ENCODE measurements at places on chromosomes 13 and 19.

GRCh38 chr13:27171244-27171826 is at the start of gene USP12:
USP12 (minus strand) TSS chr13:27171811; CDS start chr13:27171639, 172 bp downstream.
- DNase-seq: peak; percentile 52

GRCh38 chr19:4369888-4370260 is 26.5 kb downstream of the MPND start:
- DNase-seq: peak; percentile 87

DNA sequence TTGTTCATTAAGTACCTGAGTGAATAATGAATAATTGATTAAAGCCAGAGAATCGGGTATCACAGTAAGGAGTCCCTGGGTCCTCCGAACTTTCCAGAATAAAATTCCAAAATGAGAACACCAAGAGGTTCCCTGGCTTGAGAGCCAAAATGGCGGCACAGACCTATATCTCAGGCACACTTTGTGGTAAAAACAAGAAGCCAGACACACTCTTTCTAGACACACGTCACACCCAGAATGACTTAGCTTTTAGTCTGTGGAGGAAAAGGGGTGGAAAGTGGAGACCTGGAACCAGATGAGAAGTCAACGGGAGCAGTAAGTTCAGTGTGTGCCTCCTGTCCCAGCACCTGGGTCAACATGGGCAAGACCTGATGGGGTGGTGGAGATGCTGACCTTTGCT is 8.4 kb downstream of the ARL11 start:
- DNase-seq: no peak

DNA sequence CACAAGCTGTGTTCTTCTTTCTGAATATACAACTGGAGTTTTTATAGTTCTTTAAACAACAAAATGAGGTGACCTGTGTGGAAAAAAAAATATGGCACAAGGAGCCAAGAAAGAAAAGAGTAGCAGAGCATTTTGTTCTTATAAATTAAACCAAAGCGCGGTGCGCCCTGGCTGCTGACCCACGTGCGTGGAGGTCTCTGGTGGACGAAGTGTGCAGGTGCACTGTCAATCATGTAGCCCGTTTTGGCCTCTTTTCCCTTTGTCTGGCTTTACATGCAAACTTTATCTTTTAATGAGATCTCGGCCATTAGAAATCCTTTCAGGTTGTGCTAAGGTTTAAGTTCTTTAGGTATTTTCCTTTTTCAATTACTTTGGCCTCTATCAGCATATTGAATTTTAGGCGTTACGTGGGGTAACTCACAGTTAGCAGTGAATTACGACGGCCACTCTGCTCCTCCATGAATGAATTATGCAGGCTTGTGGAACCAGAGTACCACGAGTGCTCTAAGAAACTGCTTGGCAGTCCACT is 443.9 kb upstream of the SLC10A2 start:
- no peak for DNase-seq

GRCh38 chr19:46298479-46299003 is 1.7 kb downstream of the HIF3A start:
- DNase-seq: no peak

- no peak for DNase-seq
Measured at GRCh38 chr13:51811046-51811445, 7.1 kb upstream of the DHRS12 start.

GRCh38 chr13:32407854-32408253 is 20.1 kb downstream of the N4BP2L1 start:
- DNase-seq: peak; percentile 21

DNA sequence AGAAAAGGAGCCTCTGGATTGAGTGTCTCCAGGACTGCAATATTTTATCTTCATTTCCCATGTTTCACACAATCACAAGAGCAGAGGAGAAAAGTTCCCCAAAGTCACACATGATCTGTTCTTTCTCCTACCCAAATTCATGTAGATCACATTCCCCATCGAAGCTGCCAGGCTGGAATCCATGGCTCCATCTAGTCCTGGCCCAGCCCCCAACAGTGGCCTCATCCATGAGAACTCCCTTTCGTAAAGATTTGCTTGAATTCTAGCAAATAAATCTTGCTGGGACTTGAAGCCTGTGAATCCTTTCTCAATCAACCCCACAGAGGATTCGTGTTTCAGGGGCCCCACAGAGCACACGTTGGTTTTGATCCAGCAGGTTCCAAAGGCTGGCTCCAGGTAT is 109.5 kb downstream of the COL4A1 start:
- no peak for DNase-seq

DNA sequence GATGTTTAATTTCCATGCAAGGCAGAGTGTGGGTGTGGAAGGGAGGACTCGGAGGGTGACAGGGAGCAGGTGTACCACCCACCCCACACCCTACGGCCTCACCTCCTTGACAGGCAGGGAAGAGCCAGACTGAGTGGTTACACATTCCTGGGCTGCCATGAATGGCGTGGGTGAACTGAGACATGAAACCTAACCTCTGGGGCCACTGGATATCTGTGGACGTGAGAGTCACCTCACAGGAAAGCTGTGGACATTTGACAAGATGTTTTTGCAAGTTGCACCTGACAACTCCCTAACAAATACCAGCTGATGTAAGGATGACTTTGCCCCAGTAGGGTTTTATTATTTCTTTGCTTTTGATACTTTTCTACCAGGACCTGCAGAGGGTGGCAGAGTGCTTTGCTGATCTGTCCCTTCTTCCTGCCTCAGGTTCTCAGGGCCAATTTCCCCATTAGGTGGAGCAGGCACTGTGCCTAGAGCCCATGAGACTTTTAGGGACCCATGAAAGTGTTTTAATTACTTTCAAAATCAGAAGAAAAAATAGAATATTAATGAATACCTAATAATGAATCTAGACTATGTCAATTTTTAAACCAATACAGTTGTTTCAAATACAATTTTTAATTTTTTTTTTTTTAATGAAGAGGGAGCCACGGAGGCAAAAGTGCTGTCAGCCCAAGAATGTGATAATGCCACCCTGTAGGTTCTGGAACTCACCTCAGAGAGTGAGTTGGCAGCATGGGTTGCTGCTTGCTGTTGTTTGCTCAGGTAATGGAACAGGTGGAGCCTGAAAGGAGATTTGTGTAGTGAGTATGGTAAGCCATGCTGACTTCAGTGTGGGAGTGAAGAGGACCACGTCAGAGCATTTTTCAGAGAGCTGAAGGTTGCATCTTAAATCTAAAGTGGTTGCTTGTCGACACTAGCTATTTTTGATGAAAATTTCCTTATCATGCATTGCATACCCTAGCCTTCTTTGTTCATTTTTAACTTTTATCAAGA is 58.0 kb upstream of the CYSLTR2 start:
- peak; percentile 61 for DNase-seq

- DNase-seq: no peak
Measured at GRCh38 chr13:110536006-110536693, 25.4 kb downstream of the RAB20 start.

DNA sequence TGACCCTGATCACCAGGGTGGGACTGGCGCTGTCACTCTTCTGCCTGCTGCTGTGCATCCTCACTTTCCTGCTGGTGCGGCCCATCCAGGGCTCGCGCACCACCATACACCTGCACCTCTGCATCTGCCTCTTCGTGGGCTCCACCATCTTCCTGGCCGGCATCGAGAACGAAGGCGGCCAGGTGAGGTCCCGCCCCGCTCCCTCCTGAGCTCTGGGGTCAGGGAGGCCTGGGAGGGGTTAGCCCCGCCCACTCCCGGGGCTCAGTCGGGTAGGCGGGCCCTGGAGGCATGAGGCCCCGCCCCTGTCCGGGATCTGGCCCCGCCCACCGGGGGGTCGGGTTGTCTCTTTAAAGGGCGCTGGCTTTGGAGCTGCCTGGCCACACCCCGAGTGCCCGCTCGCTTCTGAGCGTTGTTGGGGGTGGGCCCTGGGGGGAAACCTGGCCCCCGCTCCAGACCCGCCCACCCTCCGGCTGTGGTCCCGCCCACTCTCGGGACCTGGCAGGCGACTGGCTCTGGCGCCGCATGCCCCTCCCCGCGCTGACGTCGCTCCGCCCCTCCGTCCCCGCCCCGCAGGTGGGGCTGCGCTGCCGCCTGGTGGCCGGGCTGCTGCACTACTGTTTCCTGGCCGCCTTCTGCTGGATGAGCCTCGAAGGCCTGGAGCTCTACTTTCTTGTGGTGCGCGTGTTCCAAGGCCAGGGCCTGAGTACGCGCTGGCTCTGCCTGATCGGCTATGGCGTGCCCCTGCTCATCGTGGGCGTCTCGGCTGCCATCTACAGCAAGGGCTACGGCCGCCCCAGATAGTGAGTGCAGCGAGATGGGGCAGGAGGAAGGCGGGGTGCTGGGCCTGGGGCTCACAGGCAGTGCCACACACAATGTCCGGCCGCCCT is 13.1 kb downstream of the DDX39A start:
- peak; percentile 92 for DNase-seq

DNA sequence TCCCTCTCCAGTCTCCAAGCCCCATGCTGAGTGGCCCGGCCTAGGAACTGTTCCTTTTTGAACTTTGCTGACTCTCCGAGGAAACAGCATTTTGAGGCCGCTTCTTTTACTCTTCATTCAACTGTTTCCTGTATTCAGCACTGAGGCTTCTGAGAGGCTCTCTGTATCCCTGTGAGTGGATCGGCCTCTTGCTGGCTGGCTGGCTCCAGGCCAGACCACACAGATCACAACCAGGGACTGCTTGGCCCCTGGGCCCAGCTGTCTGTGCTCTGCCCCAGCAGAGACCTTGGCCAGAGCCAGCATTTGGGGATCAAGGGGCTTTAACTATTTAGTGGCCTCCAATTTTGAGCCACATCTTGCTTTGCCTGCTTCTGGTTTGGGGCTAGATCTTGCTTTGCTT is 75.6 kb upstream of the KL start:
- no peak for DNase-seq

GRCh38 chr13:113073942-113074341 is 31.6 kb upstream of the F7 start:
- DNase-seq: no peak

- no peak for DNase-seq
Measured at GRCh38 chr13:100403675-100404074, 184.9 kb downstream of the GGACT start.

GRCh38 chr19:56351208-56351607 is 36.6 kb upstream of the ZSCAN5A start:
- no peak for DNase-seq

GRCh38 chr13:53460796-53461195 is 432.2 kb downstream of the OLFM4 start:
- no peak for DNase-seq

- DNase-seq: peak; percentile 63
Measured at GRCh38 chr13:94967183-94968039, 255.1 kb upstream of the SOX21 start.

DNA sequence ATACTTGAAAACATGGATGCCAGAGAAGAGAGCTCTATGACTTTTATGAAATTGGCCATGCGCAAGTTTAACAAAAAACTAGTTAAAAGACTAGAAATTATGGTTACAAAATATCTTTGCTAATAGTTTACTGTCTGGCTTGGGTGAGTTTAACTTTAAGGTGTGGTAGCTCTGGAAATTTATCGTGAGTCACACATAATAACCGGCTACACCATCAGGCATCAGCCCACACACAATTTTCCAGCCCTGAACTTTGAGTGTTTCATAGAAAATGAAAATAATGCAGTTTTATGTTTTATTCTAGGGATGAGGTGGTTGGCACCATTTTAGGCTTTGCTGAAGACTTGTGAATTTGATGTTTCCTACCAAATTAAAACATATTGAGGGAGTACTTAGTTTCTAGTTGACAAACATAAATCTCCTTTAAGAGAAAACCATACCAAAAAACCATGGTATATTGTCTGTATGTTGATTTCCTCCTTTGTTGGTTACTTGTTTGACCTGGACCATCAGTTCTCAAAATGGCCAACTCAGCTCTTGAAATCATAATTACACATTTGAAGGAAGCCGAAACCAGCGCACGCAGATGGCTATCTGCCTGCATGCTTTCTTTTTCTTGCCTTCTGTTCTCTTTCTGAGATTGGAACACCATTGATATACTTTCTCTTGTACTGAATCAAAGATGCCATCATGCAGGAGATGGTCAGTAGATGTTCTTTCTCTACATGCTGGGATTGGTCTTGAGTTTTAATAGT is 125.1 kb downstream of the AKAP11 start:
- peak; percentile 65 for DNase-seq

- DNase-seq: no peak
Measured at GRCh38 chr13:64332048-64332447, 2898.1 kb downstream of the PCDH9 start.

GRCh38 chr19:12543855-12544254 is 7.4 kb downstream of the ZNF564 start:
- DNase-seq: no peak

DNA sequence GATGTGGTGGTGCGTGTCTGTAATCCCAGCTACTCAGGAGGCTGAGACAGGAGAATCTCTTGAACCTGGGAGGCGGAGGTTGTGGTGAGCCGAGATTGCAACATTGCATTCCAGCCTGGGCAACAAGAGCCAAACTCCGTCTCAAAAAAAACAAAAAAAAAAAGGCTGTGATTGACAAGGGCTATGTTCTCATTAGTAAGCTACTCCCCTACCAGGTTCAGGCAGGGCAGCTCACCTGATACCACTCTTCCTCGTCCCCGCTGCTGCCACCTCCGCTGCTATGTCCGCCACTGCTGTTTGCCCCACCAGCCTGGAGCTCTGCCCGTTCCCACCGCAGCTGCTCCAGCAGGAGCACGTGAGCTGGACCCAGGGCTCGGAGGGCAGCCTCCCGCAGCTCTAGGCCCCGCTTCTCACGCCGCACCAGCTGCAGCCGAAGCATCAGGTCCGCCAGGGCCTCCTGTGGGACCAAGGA is 9.4 kb downstream of the USHBP1 start:
- DNase-seq: no peak

DNA sequence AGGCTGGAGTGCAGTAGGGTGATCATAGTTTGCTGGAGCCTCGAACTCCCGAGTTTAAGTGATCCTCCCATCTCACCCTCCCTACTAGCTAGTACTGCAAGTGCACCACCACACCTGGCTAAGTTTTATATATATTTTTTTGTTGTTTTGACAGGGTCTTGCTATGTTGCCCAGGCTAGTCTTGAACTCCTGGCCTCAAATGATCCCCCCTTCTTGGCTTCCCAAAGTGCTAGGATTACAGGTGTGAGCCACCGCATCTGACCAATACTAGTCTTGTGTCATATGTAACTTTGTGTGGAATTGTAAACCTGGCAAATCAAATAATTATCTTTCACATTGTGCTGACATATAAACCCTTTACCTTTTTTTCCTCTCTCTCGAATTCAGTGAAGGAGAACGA is 10.2 kb downstream of the HNRNPM start:
- no peak for DNase-seq

DNA sequence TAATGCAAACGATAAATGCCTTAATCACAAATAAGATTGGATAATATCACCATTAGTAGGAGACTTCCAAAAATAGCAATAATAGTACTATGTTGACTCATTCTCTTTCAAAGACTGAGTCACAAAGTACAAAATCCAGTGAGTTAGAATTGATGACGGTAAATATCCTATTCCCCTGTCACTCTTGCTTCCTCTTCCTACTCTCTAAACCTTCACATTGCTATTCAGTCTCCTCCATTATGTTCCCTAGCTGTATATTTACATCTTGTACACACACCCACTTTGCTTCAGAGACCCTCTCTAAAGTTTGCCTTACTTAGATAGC is 26.3 kb upstream of the INTS6 start:
- DNase-seq: no peak

All from stimulated activated CD4-positive, alpha-beta T cell treated with anti-CD3 and anti-CD28 coated beads, Interleukin-15, amount 100 ng/mL, for 24 hours (primary cell).